ENCODE measurements at places on chromosomes 4 and X.

DNA sequence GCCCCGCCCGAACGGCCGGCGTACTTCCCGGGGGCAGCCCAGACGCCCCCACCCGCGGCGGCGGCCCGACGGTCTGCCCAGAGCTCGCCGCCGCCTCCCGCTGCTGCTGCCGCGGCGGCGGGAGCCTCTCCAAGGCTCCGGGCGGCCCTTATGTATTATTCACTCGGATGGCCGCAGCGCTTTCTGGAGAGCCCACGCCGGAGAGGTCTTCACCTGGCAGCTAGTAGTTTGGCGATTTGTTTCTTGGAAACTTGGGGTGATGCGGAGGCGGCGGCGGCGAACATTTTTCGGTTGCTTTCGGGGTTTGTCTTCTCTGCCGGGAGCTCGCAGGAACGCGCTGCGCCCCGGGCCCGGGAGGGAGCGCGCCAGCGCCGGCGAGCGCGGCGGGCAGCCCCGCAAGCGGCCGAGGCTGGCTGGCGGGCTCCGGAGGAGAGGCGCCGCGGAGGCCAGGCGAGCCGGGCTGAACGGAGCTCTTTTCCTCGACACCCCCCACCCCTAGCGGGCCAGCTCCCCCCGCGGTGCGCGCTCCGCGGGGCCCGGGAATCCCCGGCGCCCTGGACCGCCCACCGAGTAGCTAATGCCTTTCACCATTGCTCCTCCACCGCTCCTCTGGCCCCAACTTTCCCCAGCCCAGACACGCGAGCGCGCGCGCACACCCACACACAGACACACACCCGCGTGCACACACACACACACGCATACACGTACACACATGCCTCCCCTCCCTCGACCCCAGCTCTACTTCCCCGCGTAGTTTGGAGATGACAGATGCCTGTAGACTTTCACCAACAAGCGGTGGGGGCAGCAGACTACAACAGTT, 113.5 kb downstream of the DHX15 start:
- peak; percentile 52 for DNase-seq

DNA sequence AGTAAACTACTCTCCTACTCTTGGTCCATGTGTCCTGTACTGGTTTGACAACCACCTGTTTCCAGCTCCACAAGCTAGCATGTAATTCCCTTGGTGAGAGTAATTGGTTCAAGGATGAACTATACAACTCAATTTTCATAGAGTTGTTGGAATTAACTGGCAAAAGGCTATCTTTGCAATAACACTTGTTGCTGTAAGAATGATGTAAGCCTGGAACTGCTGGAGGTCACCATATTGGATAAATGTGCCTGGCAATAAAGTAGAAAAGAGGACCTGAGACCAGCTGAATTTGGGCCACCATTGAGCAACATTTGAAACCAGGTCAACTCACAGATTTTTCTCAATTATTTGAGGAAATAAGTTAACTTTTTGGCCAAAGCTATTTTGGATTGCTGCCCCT, 175.5 kb downstream of the CAMK2D start:
- DNase-seq: no peak

- no peak for DNase-seq
These were observed 97.2 kb upstream of the FRG1 start for GRCh38 chr4:189843413-189844009.

DNA sequence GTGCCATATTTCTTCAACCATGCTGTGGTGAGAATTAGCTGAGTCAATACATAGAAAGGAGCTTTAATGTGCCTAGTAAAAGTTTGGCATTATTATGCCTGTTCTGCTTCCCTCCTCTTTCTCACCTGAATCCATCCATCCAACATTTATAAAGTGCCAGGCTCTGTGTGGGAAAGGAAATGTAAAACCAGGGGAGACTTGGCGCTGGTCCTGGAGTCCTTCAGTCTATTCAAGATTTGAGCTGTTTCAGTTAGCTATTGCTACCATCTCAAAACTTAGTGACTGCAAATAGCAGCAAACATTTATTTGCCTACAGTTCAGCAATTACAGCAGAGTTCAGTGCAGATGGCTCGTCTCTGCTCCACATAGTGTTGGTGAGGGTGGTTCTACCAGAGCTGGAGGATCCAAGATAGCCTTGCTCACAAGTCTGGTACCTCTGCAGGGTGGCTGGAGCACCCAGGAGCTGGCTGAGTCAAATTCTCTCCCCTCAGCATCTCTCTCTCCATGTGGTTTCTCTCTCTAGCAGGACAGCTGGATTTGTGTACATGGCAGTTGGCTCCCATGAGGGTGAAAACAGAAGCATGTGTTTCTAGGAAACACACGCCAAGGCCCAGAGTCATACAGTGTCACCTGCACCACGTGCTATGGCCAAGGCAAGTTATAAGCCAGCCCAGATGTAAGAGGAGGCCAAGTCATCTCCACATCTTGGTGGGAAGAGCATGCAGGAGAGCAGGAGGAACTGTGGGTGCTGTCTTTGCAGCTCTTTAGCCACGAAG, 77.3 kb downstream of the FHDC1 start:
- no peak for DNase-seq

GRCh38 chrX:135522878-135523693, 2.6 kb downstream of the INTS6L start:
- DNase-seq: no peak

DNA sequence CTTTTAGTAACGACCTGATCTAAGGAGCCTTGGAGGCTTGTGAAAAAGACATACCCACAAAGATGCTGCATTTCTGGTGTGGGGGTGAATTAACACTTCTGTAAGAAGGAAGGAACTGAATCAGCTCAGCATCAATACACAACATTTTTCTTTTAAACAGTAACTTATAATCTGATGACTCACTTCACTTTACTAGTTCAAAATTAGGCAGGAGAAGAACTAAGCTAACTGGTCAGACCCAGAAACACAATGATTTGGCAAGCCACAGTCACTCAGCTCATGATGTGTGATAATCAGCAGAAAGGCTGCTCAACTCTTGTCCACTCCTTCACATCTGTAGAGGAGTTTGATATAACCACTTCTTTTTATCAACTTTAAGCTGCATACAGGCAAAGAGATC, 4.6 kb downstream of the MMAA start:
- peak; percentile 53 for DNase-seq

DNA sequence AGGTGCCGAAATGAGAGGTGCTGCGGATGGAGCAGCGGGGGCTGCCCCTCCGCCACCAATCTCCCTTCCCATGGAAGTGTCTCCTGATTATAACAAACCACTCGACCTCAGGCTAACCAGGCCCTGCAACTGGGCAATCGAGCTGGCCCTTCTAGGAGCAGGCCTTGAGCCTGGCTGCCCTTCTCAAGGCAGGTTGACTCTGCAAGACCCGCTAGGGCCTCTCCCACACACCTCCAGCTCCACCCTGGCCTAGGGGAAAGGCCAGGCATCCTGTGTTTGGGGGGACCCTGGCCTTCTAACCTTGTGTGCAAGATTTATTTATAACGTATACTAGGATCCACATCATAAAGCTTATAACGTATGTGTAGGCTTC, 3.7 kb upstream of the BCOR start:
- no peak for DNase-seq

DNA sequence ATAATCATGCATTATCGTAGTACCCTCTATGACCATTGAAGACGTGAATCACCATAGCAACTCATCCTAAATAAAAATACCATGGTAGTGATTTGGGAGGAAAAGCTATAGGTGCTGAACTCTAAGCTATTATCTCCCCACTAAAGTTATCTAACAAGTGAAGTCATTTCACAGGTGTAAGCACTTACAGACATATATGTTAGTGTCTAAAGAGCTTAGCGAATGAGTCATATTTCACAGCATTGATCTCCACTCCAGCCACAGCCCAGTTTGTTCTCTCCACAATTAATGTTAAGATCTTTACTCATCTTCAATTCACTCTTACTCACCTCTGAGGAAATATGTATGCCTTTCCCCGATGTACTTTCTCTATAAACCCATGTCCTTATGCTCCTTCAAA, 57.0 kb downstream of the DCAF8L1 start:
- no peak for DNase-seq

GRCh38 chr4:156261230-156261629, 307.6 kb upstream of the CTSO start:
- DNase-seq: no peak

DNA sequence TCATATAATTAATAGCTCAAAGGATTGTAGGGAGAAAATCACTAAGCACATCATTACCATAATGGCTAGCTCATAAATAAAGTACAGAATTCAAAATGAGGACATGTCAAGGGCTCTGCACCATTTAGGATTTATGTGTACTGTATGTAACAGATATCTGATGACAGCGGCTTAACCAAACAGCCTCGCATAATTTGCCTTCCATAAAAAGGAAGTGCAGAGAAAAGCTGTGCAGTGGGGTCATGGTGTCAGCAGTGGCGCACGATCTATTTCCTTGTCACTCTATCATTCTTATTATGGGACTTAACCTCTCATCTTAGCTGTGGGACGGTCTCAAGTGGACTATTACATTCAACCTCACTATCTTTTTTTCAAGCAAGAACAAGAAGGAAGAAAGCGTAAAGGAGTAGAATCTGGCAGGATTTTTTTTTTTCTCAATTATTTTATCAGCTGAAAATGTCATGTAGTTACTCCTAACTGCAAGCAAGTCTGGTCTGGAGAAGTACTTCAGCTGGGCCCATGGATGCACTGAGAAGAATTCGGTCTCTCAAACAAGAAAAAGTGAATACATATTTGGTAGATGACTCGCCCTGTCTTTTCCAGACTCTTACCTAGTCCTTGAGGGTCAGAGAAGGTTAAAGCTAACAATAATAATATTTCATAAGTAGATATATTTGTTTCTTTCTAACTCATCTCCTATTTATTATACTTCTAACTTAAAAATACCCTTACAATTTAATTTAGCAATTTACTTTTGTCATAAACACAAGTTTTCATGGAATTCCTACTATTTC, 94.6 kb downstream of the COX18 start:
- DNase-seq: peak; percentile 78

DNA sequence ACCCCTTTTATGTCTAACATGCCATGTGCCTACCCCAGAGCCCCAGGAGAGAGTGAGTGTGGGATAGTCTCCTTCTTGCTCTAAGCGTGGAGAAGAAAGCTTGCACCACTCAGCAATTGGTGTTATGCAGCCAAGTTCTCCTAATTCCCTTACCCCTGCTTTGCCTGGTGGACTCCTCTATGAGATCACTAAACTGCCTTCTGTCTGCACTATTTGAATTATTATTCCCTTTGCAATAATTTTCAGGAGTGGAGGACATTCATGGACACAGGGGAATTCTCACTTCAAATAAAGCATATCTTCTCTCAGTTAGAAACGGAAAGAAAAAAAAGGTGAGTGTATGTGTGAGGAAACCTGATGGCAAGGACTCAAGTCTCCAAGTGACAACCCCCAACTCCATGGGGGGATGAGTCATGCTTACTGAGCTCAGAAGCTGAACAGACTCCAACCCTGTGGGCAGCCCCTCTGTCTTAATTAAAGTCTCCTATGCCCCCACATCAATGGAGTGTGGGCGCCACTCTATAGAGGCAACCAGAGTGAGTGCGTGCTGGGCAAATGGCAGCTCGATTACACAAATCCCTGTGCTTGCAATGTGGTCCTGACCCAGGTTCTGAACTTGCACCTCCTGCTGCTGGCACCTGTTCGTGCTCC, 381.9 kb downstream of the RAB28 start:
- DNase-seq: no peak

DNA sequence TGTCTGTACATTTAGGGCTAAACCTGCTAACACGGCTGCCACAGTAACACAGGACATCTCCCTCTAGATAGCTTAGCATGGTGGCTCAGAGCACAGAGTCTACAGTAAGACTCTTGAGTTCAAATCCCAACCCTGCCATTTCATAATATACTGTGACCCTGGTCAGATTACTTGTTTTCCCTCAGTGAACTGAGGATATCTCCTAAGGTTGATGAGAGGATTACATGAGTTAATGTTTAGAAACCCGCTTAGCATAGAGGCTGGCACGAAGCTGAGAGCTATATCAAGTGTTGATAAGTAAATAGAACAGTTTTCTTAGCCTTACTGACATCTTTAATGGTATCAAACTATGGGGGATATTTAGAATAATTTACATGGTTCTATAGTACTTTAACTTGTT, 37.2 kb downstream of the CASP3 start:
- DNase-seq: no peak

All from endothelial cell of umbilical vein (primary cell).